ENCODE measurements at places on chromosomes 3 and 15.
A peak's percentile ranks its signal among the peaks of the same experiment; 100 is the strongest.

- DNase-seq, result no peak
These were observed 113.5 kb downstream of the IGF2BP2 start for GRCh38 chr3:185711255-185711870.

DNA sequence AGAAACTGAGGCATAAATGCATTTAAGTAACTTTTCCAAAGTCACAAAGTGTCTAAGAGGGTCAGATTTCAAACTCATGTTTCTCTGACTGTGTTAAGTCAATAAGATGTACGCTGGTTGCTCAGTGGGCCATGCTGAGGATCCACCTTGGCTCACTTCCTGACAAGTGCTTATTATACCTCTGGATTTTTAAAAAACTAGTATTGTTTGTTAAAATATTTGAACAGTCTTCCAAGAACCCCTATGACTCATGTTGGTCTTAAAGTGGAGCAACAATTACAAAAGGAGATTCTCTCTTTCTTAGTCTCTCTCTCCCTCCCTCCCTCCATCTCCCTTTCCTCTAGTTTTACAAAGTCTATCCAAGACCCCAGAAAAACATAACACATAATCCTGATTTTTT is 1050.2 kb downstream of the AGBL1 start:
- DNase-seq, result no peak

DNA sequence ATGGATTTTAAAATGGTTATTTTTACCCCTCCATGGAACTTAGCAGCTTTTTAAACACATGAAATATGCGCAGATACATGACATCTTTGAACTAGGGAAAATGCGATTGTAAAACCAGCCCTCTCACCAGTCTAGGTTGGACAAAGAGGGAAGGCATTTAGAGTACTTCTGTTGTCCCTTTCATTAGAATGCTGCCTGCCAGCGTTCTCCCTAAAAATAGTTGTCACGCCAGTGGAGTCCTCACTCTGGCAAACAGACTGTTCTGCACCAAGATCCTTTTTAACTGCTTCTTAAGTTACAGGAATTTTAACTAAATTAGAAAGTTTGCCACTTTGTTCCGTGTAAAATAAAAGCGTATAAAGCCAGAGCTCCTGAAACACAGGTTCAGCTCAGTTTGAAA is 295.3 kb downstream of the VPS13C start:
- DNase-seq, result no peak

GRCh38 chr15:44726568-44727484 is 9.5 kb upstream of the TRIM69 start:
- DNase-seq, result no peak

GRCh38 chr15:42059661-42060476 is 34.5 kb downstream of the PLA2G4D start:
- peak; percentile 31 for DNase-seq

DNA sequence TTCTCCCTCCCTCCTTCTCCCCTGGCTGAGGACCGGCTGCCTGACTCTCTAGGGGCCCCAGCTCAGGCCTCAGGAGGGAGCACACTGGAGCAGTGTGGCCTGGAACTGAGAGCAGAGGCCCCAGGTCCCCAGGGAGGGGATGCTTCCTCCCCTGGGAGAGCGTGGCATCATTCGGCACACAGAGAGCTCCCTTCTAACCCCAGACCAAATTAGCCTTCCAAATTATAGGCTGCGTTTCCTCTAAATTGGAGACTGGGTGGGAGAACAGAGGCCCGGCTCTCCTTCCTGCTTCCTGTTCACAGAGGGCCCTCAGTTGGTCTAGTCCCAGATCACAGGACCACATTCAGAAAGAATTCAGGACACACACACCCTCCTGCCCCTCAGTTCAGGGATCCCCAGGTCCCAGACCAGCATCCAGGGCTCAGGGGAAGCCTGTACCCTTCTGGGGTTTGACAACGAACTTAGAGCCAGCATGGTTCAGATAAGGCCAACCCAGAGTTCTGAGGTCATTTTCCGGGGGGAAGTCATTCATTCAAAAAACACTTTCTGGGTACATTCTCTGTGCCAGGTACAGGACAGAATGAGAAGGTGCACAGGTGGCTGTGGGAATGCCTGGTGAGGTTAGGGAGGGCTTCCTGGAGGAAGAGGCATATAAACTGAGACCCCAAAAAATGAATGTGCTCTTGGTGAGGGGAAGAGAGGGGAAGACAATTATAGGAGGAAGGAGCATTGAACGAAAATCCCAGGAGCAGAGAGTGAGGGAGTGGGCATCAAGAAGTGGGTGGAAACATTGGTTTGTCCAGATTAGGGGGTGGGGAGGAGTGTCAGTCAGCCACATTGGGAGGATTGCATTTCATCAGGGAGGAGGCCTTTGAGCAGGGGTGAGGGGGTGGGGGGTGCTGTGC is 28.4 kb upstream of the RPL29 start:
- peak; percentile 38 for DNase-seq

- DNase-seq, result no peak
These were observed 8.6 kb upstream of the PPM1L start for GRCh38 chr3:160747422-160747821.

DNA sequence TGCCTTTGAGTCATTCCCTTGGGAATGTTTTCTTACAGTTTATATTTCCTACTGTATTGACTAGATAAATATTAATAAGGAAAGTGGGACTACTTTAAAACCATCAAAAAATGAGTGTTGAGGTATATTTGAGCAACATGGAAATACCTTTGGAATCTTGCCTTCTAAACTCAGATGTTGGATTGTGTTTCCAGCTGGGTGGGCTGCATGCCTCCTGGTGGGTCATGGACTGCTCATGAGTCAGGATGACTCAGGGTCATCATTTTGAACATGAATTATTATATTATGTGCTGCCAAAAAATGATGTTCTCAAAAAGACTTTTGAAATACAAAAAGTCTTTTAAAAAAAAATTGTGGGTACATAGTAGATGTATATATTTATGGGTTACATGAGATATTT is 41.1 kb upstream of the APH1B start:
- no peak for DNase-seq

- DNase-seq, result no peak
These were observed 76.5 kb downstream of the KLF13 start for GRCh38 chr15:31403096-31403495.

DNA sequence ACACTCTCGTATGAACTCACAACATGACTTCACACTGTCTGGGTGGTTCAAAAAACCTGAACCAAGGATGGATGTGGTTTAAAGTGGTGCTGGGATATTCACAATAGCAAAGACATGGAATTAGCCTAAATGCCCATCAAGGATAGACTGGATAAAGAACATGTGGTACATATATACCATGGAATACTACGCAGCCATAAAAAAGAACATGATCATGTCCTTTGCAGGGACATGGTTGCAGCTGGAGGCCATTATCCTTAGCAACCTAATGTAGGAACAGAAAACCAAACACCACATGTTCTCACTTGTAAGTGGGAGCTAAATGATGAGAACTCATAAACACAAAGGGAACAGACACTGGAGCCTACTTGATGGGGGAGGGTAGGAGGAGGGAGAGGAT is 3.3 kb upstream of the PRSS50 start:
- DNase-seq, result no peak

- DNase-seq, result no peak
These were observed 189.1 kb upstream of the MDFIC2 start for GRCh38 chr3:70501561-70501960.

DNA sequence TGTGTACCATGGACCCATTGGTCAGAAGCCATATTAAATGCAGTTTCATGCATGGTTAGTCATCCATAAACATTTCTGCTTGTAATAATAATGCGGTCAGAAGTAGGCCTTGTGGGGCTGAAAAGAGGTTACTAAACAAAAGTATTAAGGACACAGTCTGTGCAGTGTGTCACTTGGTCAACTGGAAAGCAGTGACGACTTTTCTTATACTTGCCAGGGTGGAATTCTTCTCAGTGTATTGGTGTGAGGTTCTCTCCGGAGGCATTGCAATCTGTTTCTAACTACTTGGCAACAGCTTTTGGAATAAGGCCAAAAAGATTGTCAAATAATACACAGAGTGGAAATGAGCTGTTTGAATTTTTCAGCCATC is 46.8 kb downstream of the CHL1 start:
- DNase-seq, result no peak

GRCh38 chr3:14844386-14845170 is 25.8 kb downstream of the FGD5 start:
- DNase-seq, result peak; percentile 11

DNA sequence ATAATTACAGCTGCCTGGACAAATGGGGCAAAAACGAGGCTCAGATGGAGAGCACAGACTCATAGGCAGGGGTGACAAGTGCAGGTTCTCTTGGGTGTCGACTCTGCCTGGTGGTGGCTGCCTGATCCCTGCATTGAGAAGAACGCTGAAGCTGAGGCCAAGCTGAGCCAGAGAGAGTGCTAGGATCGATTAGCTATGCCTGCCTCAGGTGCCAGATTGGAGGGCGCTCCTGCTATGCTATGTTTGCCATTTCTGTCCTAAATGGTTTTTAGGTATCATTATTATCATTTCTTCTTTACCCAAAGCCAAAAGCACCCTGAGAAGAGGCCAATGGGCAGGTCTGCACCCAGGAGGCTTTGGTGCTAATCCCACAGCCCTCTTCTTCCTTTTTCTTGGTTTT is 53.9 kb upstream of the SLC6A11 start:
- peak; percentile 14 for DNase-seq

GRCh38 chr3:112470788-112471187 is 28.5 kb downstream of the BTLA start:
- DNase-seq, result no peak

DNA sequence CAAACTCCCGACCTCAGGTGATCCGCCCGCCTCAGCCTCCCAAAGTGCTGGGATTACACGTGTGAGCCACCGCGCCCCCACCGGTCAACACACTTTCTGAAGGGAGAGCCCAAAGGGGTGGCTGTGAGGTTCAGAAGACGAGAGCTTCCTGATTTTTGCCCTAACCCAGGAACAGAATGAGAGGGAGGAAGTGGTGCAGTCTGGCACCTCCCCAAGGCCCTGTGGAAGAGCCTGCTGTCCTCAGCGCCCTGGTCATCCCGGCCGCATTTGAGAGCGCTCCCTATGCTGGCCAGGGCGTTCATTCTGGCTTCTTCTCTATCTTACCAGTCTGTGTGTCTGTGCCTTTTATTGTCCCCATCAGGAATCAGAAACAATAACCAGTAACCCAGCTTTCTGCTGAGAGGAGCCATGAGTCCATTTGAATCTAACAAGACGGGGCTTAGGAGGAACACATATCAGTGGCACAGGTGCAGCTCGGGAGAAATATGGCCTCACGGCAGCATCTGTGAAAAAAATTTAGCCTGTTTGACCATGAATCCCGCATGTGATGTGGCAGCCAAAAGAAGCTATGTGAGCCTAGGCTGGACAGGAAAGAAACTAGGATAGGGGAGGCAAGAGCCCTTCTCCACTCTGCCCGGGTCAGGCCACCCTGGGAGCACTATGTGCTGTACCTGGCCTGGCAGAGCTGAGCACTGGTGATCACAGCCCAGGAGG is 12.9 kb downstream of the BDH1 start:
- no peak for DNase-seq

DNA sequence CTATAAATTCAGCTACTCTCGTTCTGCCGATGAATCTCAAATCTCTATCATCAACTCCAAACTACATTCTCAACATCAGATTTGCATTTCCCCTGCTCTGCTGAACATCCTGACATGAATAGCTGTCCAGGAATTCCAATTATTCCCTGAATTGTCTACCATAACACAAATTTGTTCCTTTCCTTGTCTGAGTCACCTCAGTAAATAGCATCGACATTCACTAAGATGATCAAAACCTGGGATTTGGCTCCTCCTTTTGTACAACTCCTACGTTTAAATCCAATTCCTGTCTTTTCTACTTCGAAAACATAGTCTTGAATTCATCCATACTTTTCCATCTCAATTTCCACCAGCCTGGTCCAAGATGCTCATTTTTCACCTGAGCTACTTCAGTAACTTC is 107.0 kb downstream of the GREM1 start:
- no peak for DNase-seq

GRCh38 chr15:78149805-78150751 is 916 bp downstream of the IDH3A start:
- peak; percentile 33 for DNase-seq

DNA sequence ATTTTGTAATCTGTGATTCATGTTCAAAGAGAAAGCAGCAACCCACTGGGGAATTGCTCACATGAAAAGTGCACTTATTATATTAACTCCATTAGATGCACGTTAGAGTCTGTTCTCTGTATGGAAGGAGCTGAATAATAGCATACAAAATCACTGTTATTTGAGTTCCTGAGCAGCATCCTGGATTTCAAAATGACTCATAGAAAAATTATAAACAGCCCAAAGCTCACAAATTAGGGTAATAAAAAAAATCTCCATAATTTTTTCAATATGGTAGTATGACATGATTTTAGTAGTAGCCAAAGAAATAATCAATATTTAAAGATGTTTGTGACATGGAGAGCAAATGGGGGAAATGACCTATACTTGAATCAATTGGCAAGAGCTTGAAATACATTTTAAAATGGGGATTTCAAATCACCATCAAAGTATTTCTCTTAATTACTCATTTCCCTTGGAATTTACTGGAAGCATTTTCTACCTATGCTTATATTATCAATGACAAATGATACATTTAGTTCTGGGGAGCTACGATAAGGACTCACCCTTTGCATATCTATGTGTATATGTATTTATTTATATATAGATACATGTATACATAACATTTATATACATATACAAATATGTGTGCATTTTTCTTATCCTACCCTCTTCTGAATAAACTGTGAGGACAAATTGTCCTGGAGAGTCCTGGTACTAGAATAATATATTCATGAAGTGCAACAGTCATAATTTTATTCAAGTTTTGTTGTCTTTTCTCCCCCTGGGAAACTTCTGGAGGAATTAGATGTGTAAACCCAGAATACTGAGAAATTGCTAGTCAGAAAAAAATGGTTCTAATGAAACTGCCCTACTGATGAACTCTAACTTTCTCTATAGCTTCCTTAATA is 116.3 kb downstream of the RPL22L1 start:
- DNase-seq, result no peak

GRCh38 chr3:177111541-177111949 is 85.7 kb downstream of the TBL1XR1 start:
- DNase-seq, result no peak

GRCh38 chr3:185335799-185336198 is 27.1 kb upstream of the MAP3K13 start:
- no peak for DNase-seq

- DNase-seq, result no peak
These were observed 208.4 kb downstream of the TP63 start for GRCh38 chr3:189839576-189839975.

- DNase-seq, result no peak
These were observed 54.8 kb upstream of the CHRM5 start for GRCh38 chr15:33913459-33913858.

- DNase-seq, result no peak
These were observed 24.8 kb downstream of the TYRO3 start for GRCh38 chr15:41583795-41584194.

DNA sequence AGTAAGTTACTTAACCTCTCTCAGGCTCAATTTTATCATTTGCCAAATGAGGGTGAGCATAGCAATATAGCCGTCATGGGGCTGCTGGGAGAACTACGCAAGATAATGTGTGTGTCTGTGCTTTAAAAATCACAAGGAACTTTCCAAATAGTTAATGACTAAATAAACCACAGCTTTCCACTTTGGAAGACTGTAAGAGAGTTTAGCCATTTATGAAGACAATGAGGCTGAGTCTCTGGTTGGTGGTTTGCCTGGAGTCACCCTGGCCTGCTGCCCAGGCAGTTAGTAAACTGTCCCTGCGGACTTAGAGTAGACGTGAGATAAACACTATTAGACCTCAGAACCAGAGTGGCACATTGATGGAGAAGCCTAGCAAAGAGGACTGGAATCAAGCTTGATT is 357.7 kb downstream of the CLSTN2 start:
- no peak for DNase-seq
